ENCODE measurements at places on chromosomes 5 and 9.

GRCh38 chr9:122347348-122348287 lies 23.2 kb upstream of the PTGS1 start:
- DNase-seq: peak; percentile 37

DNA sequence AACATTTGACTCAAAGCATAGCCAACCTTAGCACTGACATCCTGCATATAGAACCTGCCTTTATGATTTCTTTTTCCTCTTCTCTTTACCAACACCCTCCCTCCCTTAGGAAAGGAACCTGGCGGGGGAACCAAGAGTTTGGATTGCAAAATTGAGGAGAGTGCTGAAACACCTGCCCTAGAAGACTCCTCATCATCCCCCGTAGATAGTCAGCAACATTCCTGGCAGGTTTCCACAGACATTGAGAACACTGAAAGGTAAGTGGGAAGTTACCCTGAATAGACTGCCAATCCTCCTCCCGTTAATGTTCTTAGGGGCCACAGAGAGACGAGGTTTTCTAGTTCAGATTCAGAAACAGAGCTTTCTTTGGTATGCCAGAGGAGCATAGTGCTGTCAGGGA lies 88.8 kb downstream of the RGS7BP start:
- no peak for DNase-seq

DNA sequence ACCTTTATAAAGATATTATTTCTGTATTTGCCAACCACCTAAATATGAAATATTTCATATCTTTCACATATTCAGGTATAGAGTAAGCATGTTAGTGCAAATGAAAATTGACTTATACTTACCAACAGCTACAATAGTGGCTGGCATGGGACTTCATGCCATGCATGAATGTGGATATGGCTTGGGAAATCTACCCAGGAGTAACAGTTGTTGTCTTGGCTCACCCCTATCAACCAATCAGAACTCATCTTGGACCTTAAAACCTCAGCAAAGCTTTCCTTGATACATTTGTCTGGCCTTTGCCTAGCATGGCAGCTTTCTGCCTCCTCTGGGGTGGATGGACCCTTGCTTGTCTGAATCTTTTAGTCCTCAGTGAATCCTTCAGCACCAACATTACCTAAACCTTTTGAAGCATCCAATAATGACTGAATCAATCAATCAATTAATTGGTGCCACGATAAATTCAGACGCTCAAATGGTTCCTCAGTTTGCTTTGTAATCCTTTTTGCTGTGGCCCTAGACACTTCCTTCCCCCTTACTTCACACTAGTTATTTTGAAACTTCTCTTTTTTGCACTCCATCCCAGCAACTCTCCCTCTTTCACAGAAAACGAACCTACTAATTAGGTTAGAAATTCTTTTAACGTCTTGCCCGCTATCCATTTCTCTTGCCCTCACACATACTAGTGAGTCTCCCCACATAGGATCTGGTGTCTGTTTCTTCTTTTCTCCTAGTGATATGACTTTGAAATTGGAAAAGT lies 132.3 kb upstream of the ZNF608 start:
- no peak for DNase-seq

DNA sequence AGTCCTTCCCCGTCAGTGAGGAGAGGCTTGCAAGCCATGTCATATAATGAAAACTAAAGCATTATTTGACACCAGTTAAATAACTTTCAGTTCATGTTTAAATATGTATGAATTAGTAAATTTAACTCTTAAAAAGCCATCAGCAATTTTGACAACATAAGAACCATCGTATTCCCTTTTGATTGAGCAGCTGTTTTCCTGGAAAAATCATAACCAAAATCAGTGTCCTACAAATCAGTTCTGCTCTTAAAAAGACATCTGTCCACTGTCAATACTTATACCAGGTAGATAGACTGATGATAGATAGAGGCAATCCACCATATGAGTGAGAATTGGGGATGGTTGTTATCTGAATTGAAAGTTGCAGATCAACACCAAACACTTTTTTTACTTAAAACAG lies 2.3 kb downstream of the DIRAS2 start:
- no peak for DNase-seq

- DNase-seq: no peak
Measured at GRCh38 chr9:22244139-22245011, 202.2 kb upstream of the DMRTA1 start.

GRCh38 chr5:131766689-131767088 lies 30.1 kb downstream of the FNIP1 start:
- no peak for DNase-seq

DNA sequence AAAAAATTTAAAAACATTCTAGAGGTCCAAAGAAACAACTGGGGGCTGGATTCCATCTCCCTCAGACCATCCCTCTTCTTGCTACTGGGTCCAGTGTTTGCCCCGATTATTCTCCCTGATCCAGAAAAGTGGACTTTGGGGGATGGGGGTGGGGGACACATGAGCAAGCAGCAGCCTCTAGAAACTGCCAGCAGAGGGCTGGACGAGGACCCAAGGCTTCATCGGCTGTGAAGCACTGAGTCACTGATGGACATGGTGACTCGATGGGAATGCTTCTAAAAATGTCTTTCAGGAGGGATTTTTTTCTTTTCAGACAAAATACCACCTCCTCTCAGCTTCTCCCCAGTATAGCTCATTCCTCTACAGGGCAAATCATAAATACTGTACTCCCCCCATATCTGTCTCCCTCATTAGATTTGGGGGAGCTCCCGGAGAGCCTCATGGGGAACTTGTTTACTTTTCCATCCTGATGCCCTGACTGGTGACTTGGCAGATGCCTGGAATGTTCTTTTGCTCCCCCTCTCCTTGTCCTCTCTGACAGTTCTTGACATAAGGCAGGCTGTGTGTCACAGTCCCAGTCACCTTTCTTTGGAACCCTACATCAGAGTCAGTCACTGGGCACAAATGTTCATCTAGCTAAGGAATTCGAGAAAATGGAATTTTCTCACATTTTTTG lies 67.2 kb upstream of the STC2 start:
- no peak for DNase-seq

DNA sequence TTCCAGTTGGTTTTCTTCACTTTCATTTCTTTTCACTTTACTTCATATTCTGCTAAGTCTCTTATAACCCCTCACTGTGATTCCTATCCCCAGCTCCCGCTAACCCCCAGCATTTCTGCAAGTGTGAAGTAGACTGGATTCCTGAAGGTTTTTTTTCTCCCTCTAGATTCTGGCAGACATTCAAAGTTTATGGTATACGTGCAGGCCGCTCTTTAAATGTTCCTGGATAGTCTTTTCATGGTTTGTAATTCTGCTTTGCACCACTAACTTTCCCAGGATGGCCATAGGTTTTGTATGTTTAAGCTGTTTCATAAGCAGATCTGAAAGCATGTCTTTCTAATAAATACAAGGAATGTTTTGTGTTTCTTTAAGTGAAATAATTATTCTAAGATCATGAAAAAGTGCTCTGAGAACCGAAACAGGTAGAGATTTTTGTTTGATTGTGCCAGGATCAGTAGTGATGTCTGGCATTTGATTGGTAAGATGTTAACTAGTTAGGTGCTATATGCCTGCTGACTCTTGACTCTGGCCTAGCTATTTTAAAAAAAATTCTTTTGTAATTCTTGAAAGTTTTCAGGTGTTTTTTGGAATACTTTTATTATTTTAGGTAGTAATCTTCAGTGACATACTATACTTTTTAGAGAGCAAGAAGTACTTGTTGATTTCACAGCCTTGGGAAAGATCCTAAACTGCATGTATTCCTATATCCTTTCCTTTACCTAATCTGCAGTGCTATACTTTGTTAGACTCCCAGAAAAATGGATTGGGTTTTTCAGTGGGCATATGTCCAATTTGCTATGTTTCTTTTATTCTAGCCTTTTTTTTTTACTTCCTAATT lies 29.7 kb downstream of the CNOT6 start:
- no peak for DNase-seq

DNA sequence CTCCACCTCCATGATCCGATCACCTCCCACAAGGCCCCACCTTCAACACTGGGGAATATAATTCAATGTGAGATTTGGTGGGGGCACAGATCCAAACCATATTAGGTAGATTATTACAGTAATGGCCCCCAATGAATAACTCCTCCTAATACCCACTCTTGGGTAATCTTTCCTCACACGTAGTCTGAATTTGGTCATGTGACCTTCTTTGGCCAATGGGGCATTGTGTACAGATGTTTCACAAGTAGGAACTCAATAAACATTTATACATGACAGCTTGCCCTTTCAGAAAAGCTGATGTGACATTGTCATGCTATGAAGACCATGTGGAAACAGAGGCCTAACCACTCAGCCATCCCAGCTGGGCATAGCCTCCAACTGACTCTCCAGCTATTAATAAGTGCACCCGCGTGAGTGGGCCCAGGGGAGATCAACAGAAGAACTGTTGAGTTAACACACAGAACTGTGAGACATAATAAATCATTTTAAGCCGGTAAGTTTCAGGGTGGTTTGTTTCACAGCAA lies 10.6 kb downstream of the GPR150 start:
- DNase-seq: no peak

DNA sequence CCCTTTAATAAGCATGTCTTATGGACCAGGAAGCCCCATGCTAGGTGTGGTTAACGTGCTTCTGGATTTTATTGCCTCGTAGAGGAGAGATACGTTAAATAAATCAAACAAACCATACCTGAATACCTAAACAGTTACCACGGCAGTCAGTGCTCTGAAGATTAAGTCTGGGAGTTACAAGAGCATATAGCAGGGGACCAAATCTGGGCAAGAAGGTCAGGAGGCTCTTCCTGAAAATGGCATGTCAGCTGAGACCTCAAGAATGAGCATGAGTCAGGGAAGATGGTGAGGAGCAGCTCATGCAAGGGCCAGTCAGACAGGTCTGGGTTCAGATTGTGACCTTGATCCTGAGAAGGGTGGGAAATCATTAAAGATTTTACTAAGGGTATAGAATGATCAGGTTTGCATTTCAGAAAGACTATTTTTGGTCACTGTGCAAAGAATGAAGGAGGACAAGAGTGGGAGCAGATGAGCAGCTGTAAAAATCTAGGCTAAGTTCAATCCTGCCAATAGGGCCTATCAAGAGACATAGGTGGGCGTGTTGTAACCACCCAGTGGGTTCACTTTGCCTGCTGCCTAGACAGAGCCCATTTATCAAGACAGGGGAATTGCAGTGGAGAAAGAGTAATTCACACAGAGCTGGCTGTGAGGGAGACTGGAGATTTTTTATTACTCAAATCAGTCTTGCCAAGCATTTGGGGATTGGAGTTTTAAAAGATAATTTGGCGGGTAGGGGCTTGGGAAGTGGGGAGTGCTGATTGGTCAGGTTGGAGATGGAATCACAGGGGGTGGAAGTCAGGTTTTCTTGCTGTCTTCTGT lies 4.8 kb upstream of the ZNF366 start:
- DNase-seq: no peak

DNA sequence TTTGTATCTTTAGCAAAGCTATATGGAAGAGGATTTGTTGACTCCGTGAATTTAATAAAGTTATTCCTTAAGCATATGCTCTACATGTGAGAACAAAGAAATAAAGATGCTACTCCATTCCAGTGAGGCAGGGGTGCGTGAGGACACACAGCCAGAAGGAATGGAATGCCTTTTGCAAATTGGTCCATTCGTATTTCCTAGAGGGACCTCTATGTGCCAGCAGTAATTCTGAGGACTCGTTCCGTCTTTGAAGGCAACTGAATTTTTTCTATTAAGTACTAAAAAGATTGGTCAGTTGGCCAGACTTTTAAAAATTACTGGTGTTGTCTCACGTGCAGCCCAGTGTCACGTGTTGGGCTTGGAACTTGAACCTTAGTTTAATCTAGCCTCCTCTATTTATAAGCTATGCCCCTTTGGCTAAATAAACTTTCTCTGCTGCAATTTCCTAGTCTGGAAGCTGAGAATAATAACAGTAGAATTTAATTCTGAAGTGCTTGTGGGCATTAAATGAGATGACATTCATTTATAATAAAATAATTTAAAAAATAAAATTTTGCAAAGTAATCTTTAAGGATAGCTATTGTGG lies 13.9 kb downstream of the RAI14 start:
- no peak for DNase-seq

DNA sequence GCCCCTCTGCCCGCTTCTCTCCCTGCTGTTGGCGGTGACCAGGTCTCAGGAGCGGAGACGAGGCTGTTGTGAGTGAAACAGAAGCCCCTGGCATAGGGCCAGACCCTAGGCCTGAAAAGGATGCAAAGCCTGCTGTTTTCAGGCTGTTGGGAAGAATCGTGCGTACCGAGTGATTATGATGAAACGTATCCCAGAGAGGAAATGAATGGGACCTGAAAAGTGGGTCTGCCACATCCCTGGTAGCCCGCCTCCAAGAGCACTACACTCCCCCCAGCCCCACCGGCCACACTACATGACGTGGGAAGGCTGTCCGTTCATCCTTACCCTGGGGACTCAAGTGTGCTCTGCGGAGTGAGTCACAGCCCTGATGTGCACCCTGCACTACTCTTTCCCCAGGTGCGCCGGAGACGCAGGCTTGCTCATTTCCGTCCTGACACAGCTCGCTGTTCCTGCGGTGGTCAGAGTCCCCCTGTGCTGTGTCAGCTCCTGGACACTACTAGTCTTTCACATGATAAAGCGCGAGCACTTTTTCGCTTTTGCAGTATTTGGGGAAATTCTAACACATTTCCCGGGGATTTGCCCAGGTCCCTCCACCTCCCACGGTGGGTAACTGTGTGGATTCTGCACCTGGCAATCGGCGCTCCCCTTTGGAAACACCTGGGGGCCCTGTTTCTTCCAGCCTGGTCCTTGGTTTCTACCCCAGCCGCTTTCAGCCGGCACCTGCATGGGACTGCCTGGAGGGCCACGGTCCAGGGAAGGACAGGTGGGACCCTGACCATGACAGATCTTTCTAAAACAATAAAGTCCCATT lies 91.5 kb downstream of the ANKRD33B start:
- DNase-seq: peak; percentile 17

GRCh38 chr9:110059461-110059860 lies 148.5 kb downstream of the C9orf152 start:
- peak; percentile 17 for DNase-seq

DNA sequence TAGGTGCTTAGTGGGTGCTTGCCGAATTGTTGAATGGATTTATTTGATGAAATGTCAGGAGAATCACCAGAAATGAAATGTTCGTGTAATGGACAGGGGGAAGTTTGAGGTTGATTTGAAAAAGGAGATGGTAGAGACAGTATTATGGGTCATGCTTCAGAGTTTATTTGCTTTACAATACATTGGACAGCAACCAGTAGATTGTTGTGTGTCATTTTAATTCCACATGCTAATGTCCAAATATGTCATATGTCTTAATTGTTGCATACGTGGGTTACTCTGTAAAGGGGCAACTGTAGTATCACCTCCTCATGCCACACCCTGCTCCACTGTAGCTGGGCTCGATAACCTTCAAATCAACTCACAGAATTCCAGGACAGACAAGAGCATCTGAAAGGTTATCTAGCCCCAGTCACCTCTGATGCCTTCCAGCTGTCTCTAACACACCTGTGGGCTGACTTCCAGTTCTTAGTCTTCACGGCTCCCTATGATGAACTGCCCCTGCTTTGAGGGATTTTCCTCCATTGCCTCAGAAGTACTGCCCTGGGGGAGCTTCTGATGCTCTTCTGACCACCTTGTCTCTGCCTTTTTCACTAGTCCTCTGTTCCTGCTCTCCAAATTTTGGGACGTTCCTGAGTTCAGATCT lies 1.7 kb downstream of the PDCD1LG2 start:
- no peak for DNase-seq
